Stimulated activated CD4-positive, alpha-beta T cell treated with anti-CD3 and anti-CD28 coated beads, Interleukin-12 subunit alpha, Interleukin-12 subunit beta, amount 100 ng/mL, for 24 hours (primary cell): ENCODE measurements at places on chromosomes 7 and 10.

GRCh38 chr10:60186315-60187071 lies 203.2 kb downstream of the ANK3 start:
- DNase-seq = no peak

GRCh38 chr10:662686-663465 lies 26.6 kb downstream of the DIP2C start:
- no peak for DNase-seq

GRCh38 chr10:48215486-48216203 lies 58.9 kb downstream of the FRMPD2 start:
- peak; percentile 42 for DNase-seq

DNA sequence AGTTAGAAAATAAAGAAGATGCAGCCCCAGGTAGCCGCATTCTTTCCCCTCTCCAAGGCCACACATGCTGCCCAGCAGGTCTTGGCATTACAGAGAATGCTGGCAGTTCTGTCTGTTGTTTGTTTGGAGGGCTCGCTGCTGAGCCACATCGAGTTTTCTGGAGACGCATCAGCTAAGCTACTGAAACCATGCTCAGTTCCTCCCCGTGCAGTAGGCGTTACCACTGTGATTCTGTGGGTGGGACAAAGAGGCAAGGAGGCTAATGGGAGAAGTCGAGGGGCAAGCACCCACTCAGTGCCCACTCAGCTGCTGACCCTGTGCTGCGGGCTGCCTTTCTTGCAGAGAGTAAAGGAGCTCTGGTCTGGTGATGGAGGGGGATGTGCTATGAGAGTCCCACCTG lies 15.5 kb upstream of the GTPBP4 start:
- no peak for DNase-seq

GRCh38 chr7:101586078-101586905 lies 42.8 kb downstream of the MYL10 start:
- DNase-seq = no peak

- DNase-seq = no peak
These were observed 79.9 kb downstream of the ANKRD61 start for GRCh38 chr7:6111041-6111440.

DNA sequence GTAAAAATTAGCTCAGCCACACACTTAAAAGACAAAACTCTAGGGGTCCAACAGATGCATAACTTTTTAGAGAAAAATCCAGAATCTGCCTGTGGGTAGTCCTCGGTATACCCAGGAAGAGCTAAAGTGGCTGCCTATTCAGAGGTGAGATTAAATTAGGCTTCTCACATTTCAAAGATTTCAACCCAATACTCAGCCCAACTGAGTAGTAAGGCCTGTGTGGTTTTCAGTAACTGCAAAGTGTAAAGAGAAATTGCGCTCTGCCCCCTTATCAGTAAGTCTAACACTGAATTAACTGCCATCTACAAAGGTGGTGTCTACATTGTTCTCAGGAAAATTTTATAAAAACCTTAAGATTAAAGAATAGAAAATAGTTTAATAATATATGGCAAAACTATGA lies 88.2 kb downstream of the ELMO1 start:
- DNase-seq = no peak

DNA sequence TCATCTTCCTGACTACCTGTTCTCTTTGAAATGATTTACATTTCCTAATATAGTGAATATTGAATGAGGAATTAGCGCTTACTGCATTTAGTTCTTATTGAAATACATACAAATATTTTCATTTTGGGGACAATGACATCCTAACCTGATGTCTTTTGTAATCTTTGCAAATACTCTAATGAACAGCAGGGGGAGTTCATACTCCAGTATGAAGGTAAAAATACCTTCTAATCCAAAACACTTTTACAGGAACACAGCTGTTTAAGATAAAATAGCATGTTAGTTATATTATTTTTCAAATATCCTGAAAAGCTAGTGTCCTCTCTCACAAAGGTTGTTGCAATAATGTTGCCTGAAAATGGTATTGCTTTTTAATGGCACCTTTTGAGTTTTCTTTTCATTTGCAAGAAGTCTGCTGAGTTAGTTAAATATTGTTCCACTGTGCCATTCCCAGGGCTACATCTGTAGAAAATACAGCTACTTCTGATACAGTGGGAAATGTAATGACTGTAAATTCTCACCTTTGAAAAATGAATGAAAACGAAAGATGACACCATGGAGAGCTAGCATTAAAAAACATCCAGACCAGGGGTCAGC lies 400.0 kb downstream of the PHF14 start:
- DNase-seq = no peak

GRCh38 chr10:73413108-73413527 lies 740 bp downstream of the ANXA7 start:
- peak; percentile 9 for DNase-seq

DNA sequence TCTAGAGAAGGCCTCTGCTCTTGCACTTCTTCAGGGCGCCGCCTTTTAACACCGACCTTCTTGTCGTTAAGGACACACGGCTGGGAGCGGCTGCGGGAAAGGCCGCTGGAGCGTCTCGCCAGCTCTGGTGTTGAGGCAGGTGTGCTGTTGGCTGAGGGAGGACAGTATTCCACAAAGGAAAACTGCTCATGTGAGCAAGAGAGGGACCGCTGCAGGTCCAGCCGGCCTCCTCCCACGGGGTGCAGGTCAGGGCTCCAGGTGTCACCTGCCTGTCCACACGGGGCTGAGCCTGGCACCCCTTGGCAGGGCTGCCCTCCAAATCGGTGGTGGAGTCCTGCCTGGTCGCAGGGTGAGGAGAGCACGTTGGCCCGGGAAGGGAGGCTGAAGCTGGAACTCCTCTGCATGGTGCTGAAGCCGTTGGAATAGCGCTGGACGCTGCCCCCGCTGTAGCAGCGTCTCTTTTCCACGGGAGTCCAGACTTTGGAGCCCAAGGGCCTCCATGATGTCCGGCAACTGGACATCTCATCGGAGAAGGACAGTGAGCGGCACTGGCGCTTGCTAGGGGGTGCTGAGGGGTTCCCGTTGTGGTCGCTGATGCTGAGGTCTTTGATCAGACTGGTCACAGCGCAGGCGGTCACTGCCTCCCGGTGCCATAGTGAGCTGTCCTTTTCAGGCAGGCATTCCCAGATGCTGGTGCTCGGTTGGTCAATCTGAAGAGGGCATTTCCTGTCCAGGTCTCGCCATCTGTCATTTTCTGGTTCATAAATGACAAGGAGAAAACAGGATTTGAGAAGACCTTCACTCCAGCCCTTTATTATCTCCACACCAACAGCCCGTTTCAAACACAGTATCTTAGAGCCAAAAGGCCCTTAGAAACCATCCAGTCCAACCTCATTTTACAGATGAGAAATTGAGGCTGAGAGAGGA lies 62.3 kb downstream of the FAM53B start:
- DNase-seq = no peak

GRCh38 chr10:88755753-88756152 lies 4.1 kb upstream of the LIPN start:
- DNase-seq = no peak

GRCh38 chr10:7045891-7046599 lies 364.8 kb downstream of the SFMBT2 start:
- no peak for DNase-seq

- no peak for DNase-seq
These were observed 37.6 kb downstream of the SGMS1 start for GRCh38 chr10:50585921-50586739.

DNA sequence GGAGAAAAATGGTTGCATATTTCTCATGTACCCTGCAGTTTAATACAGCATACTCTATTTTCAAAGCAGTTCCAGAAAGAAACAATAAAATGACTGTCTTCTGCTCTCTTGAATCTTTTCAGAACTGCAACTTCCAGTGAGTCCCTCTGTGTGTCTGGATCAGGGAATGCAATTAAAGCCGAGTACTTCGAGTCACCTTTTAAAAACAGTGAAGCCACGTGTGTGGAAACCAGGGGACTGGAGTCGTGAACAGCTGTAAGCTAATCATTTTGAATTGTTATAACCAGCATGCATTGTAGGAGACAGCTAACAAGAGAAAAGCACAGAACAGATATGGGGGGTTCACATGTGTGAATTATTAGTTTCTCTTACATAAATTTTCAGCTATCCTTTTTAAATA lies 109.1 kb downstream of the CPED1 start:
- no peak for DNase-seq

GRCh38 chr7:7706556-7707172 lies 11.7 kb downstream of the RPA3 start:
- no peak for DNase-seq

GRCh38 chr7:47330026-47330425 lies 251.9 kb downstream of the TNS3 start:
- no peak for DNase-seq

- DNase-seq = no peak
These were observed 29.5 kb downstream of the BMPR1A start for GRCh38 chr10:86785968-86786367.
